ENCODE measurements at places on chromosomes 1 and 21. TPM values are rescaled to one million over a fixed set of nuclear protein-coding genes. Genes with fewer than 3 reads are reported as not detected.

The ARHGEF10L gene
- total RNA-seq = 3.1 TPM

The LCE1B gene
- total RNA-seq = not detected

The RIMS3 gene
- total RNA-seq = 5.4 TPM

The BGLAP gene
- total RNA-seq = 1.2 TPM

The HIVEP3 gene
- total RNA-seq = 8.9 TPM

The VPS26C gene
- 63.8 TPM for total RNA-seq

The MYBPH gene
- not detected for total RNA-seq

The CYP4A11 gene
- total RNA-seq = not detected

The NTNG1 gene
- 3.2 TPM for total RNA-seq

GRCh38 chr1:200512191-200512590 is 102.4 kb upstream of the ZNF281 start:
- no peak for DNase-seq
- H3K27ac ChIP-seq = no peak overlapping the region
- no peaks in the 10 kb centered on the region for H3K27me3 ChIP-seq
- no peak overlapping the region for H3K4me3 ChIP-seq
- no peaks in the 10 kb centered on the region for H3K36me3 ChIP-seq

DNA sequence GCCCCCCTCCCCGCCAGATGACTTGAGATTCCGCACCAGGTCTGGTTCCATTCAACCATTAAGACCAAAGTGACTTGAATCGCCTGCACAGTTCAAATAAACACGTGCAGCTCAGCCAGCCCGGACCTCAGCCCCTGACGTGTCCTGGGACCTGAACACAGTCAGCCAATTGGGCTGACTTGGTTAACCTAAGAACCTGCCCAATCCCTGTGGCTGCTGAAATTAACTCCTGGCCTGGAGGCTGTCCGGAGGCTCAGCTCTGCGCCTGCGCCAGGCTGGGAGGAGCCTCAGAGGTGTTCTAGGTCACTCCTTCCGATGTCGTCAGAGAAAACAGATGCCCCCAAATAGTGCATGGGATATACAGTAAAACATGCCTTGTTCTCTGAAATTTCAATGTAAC is 73.4 kb downstream of the SCCPDH start:
- DNase-seq = no peak
- peaks cover 13% of the 10 kb centered on the region for H3K27me3 ChIP-seq
- H3K36me3 ChIP-seq = no peaks in the 10 kb centered on the region
- H3K27ac ChIP-seq = no peak overlapping the region
- H3K4me1 ChIP-seq = peaks cover 6% of the 10 kb centered on the region
- H3K4me3 ChIP-seq = no peak overlapping the region

- H3K4me3 ChIP-seq = no peak overlapping the region
- no peaks in the 10 kb centered on the region for H3K36me3 ChIP-seq
- H3K4me1 ChIP-seq = no peaks in the 10 kb centered on the region
- no peak overlapping the region for H3K27ac ChIP-seq
Observed at GRCh38 chr1:241560146-241560848, 28.1 kb downstream of the KMO start.

GRCh38 chr1:77539519-77540142 is 142.8 kb downstream of the ZZZ3 start:
- H3K36me3 ChIP-seq = no peaks in the 10 kb centered on the region
- no peak for DNase-seq
- no peak overlapping the region for H3K4me3 ChIP-seq
- H3K27me3 ChIP-seq = peaks cover 3% of the 10 kb centered on the region
- no peaks in the 10 kb centered on the region for H3K4me1 ChIP-seq
- no peak overlapping the region for H3K27ac ChIP-seq

DNA sequence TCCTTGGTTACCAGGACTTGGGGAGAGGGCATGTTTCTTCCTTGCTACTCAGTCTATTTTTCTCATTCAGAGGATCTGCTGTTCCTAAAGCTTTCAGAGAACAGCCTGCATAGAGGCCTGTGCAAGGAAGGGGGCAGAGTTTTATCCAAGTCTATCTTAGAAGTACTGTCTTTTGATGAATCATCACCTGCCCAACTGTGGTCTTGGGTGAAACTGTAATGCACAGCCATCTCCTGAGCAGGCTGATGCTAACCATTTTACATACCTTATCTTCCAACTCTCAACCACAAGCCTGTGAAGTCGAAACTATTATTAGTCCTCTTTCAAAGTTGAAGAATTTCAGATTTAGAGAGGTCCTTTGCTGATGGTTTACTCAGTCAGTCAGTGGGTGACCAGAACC is 368.0 kb downstream of the HHAT start:
- H3K4me1 ChIP-seq = peaks cover 4% of the 10 kb centered on the region
- no peak for DNase-seq
- no peak overlapping the region for H3K4me3 ChIP-seq
- H3K27ac ChIP-seq = no peak overlapping the region
- peaks cover 5% of the 10 kb centered on the region for H3K27me3 ChIP-seq

- no peak for DNase-seq
- peaks cover 1% of the 10 kb centered on the region for H3K27me3 ChIP-seq
- H3K4me3 ChIP-seq = no peak overlapping the region
- no peaks in the 10 kb centered on the region for H3K4me1 ChIP-seq
- H3K36me3 ChIP-seq = peaks cover 38% of the 10 kb centered on the region
Observed at GRCh38 chr1:236021424-236022135, 43.3 kb downstream of the NID1 start.

GRCh38 chr1:205570173-205570501 is 61.7 kb downstream of the ELK4 start:
- no peaks in the 10 kb centered on the region for H3K36me3 ChIP-seq
- peaks cover 8% of the 10 kb centered on the region for H3K4me1 ChIP-seq
- no peak overlapping the region for H3K4me3 ChIP-seq
- H3K27me3 ChIP-seq = peaks cover 22% of the 10 kb centered on the region
- H3K27ac ChIP-seq = no peak overlapping the region

GRCh38 chr1:246860401-246860800 is 71.3 kb downstream of the AHCTF1 start:
- no peak for DNase-seq
- no peaks in the 10 kb centered on the region for H3K4me1 ChIP-seq
- H3K36me3 ChIP-seq = peaks cover 10% of the 10 kb centered on the region
- H3K4me3 ChIP-seq = no peak overlapping the region
- no peaks in the 10 kb centered on the region for H3K27me3 ChIP-seq

DNA sequence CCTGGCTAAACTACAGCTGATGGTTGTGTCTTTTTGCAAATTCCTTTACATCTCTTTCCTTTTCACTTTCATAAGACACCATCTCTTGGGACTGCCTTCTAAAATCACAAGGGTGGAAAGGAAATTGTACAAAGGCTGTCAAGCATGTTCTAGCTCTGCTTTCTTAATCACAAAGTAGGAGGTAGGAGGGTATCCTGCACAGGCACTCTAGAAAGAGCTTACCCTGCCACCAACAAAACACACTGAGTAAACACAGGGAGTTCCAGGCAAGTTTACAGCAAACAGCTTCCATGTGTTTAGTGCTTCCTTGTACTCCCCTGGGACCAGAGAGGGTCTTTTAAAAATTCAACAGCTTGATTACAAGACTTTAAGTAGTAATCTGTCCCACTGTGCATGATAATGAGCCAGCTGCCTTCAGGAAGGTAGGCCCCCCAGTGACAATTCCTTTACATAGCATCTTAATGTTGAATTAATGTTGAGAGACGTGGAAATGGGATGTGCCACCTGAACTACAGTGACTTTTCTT is 2.4 kb downstream of the PLPP3 start:
- H3K36me3 ChIP-seq = no peaks in the 10 kb centered on the region
- H3K4me3 ChIP-seq = peak overlapping the region; percentile 99
- H3K4me1 ChIP-seq = peaks cover 32% of the 10 kb centered on the region
- peak overlapping the region; percentile 50 for H3K27ac ChIP-seq

- no peak for DNase-seq
- no peak overlapping the region for H3K4me3 ChIP-seq
- H3K4me1 ChIP-seq = peaks cover 7% of the 10 kb centered on the region
- peaks cover 14% of the 10 kb centered on the region for H3K27me3 ChIP-seq
- H3K27ac ChIP-seq = no peak overlapping the region
- H3K36me3 ChIP-seq = peaks cover 30% of the 10 kb centered on the region
Observed at GRCh38 chr1:36343651-36344394, 20.4 kb upstream of the EVA1B start.

GRCh38 chr1:83976920-83977319 is 22.0 kb downstream of the TTLL7 start:
- no peaks in the 10 kb centered on the region for H3K4me1 ChIP-seq
- no peak overlapping the region for H3K4me3 ChIP-seq
- no peaks in the 10 kb centered on the region for H3K27me3 ChIP-seq
- no peaks in the 10 kb centered on the region for H3K36me3 ChIP-seq
- H3K27ac ChIP-seq = no peak overlapping the region
- DNase-seq = no peak

GRCh38 chr1:66401244-66401643 is 132.7 kb upstream of the SGIP1 start:
- H3K27ac ChIP-seq = no peak overlapping the region
- H3K4me3 ChIP-seq = no peak overlapping the region
- peaks cover 3% of the 10 kb centered on the region for H3K36me3 ChIP-seq
- H3K27me3 ChIP-seq = no peaks in the 10 kb centered on the region
- H3K4me1 ChIP-seq = peaks cover 39% of the 10 kb centered on the region

GRCh38 chr1:14650951-14651350 is 52.5 kb downstream of the KAZN start:
- H3K4me1 ChIP-seq = peaks cover 4% of the 10 kb centered on the region
- no peaks in the 10 kb centered on the region for H3K36me3 ChIP-seq
- no peaks in the 10 kb centered on the region for H3K27me3 ChIP-seq
- no peak overlapping the region for H3K4me3 ChIP-seq

DNA sequence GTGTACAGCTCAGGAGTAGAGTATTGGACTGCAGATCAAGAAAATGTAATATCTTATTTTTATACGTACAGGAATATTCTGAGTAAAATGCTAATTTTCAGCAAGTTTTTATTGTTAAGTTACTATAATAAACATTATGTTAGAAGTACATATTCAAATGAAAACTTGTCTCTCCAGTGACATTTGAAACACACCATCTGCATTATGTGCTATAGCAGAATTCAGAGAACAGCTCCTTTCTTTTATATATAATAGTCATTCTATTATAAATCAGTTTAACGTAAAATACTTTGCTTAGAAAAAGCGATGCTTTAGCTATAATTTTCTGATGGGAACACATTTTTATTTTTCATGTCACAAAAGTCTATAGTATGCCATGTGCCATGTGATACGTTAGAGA is 249.0 kb downstream of the PTPRC start:
- peaks cover 26% of the 10 kb centered on the region for H3K4me1 ChIP-seq
- no peaks in the 10 kb centered on the region for H3K36me3 ChIP-seq
- no peak overlapping the region for H3K27ac ChIP-seq
- H3K4me3 ChIP-seq = no peak overlapping the region
- DNase-seq = no peak

DNA sequence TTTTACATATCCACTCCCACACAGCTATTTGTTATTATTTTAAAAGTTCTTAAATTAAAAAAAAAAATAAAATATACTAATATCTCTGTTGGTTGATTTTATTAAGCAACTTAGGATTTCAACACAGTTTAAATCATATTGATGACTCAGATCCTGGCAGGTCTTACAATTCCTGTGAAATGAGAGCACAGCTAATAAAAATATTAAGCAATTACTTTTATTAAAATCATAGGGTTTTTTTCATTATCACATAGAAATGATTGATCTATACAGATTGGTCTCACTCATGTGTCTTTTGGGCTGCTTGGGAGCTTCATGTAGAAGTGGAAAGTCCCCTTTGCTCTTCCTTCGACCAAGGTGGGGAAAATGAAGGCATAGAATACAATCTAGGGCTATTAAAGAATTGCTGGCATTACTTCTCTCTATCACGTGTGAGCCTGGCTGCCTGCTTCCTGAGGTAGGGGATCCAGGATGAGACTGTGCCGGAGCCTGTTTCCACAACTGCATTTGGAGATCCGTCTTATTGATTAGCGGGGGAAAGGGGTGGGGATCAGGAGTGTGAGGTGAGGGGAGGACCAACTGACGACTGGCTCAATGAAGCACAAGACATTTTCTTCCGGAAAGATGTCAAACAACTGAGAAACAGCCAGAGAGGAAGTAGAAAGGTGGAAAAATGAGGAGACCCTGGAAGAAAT is 858.0 kb downstream of the USP25 start:
- no peak overlapping the region for H3K4me3 ChIP-seq
- H3K4me1 ChIP-seq = no peaks in the 10 kb centered on the region
- no peaks in the 10 kb centered on the region for H3K36me3 ChIP-seq
- no peaks in the 10 kb centered on the region for H3K27me3 ChIP-seq
- no peak for DNase-seq

DNA sequence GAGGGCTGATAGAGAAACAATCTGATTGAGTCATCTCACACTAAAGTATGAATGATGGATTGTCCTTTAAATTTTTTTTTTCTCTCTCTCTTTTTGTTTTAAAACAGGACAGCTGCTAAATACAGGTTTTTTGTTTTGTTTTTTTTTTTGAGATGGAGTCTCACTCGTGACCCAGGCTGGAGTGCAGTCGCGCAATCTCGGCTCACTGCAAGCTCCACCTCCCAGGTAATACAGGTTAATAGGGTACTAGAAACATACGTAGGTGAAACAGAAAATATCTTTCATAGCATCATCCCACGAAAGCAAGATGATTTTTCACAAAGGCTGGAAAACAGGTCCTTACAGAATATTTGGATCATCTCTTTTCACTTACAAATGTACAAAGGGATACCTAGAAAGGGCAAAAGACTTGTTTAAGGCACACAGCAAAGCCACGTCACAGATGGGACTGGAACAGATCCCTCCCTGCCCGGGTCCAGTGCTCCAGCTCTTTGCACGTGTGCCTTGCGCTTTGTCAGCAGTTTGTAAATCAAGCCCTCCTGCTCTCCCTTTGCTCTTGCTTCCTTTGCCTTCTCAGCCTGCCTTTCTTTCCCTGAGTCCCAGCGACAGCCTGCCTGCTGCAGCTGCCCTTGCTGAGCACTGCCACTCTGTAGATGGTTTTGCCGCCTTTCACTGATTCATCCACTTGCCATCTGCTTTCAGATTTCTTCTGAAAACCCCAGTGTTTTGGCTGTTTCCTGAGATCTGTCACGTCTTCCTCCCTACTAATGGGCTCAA is 171.3 kb upstream of the BEND5 start:
- no peaks in the 10 kb centered on the region for H3K36me3 ChIP-seq
- DNase-seq = no peak
- H3K4me3 ChIP-seq = no peak overlapping the region
- H3K27ac ChIP-seq = no peak overlapping the region
- H3K4me1 ChIP-seq = peaks cover 9% of the 10 kb centered on the region
- H3K27me3 ChIP-seq = peaks cover 1% of the 10 kb centered on the region

- no peak for DNase-seq
- H3K36me3 ChIP-seq = peaks cover 16% of the 10 kb centered on the region
- peaks cover 16% of the 10 kb centered on the region for H3K4me1 ChIP-seq
- no peak overlapping the region for H3K27ac ChIP-seq
Observed at GRCh38 chr1:59707178-59707791, 107.5 kb upstream of the HOOK1 start.

GRCh38 chr1:99565606-99566289 is 80.2 kb upstream of the PALMD start:
- no peaks in the 10 kb centered on the region for H3K4me1 ChIP-seq
- H3K27ac ChIP-seq = no peak overlapping the region
- DNase-seq = no peak
- H3K4me3 ChIP-seq = no peak overlapping the region
- no peaks in the 10 kb centered on the region for H3K36me3 ChIP-seq

DNA sequence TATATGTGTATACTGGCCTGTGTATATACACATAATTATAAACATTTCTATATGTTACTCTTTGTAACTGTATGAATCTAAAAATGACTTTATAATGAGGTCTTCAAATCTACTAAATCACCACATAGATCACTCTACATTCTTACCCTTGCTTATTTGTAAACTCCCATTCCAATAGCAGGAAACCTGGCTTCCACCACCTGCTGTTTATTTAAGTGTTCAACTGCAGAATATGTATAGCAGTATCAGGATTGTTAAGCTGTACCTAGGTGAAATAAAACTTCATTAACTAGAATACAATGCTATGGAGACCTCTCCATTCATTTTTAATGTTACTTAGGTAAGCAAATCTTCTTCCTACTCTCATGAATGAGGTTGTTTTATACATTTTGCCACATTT is 1351.1 kb upstream of the B3GALT2 start:
- no peaks in the 10 kb centered on the region for H3K27me3 ChIP-seq
- H3K4me3 ChIP-seq = no peak overlapping the region
- no peak for DNase-seq
- H3K4me1 ChIP-seq = peaks cover 32% of the 10 kb centered on the region
- no peaks in the 10 kb centered on the region for H3K36me3 ChIP-seq
